SJSA1 (cell line): ENCODE measurements at places on chromosomes 5 and 9. TPM values are rescaled to one million over a fixed set of nuclear protein-coding genes. Genes with fewer than 3 reads are reported as not detected.

PCDHGA9 gene
- 0.55 TPM in 1 of 2 replicates, not detected in the other for total RNA-seq

SPOCK1 gene
- total RNA-seq: 0.95 TPM in 1 of 2 replicates, not detected in the other

DNA sequence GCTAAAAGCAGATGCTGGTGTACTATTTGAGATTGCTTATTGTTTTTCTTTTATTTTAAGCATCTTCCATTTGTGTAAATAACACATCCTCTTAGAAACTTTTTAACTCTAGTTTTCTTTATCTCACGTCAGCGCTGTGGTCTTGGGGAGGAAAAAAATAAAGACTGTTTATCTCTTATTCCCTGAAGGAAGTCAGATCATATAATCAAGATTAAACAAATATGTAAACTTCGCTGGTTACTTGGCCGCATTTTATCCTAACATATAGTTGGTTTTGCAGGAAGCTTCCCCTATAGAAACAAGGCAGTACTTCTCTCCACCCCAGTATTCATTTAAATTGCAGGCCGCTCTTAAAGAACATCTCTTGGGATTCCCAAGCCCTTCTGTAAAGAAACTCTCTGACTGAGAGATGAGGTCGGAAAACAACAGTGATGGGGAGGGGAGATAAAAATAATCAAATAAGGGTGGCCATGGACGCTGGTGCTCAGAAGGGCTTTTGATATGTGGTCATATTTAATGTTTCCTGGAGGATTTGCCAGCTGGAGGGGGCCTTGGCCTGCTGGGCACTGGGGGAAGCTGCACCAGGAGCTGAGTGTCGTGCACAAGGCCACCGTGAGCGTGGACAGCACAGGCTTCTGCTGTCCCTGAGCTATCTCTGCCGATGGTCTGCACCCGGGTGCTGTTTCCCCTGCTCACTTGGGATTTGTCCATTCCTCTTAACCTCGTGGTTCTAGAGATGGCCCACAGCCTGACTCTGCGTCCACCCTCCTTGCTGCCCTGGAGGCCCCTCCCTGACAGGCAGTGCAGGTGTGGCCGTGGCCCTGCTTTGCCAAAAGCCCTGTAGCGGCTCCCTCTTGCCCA is 23.8 kb downstream of the NEURL1B start:
- DNase-seq: no peak

DNA sequence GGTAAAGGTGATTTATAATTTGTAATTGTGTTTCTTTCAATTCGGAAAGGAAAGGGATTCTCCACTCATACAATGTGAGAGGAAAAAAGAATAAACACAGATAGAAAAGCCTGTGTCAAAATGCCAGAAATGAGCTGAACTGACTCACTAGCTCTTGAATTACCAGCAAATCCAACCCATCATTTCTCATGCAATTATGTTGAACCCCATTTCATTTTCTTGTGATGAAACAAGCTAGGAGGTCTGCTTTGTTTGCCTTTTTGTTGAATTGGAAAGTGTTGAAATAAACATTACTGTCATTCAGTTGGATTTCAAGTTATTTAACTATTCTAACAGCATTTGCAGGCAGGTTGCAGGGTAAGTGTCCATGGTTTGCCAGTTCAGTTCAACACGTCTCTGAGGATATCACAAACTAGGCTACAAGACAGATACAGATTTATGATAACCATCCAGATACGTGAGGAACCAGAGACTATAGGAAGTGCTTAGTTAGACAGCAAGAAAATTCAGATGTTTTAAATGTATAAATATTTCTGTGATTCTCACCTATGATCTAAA is 547.2 kb downstream of the MAT2B start:
- peak; percentile 87 for DNase-seq

DNA sequence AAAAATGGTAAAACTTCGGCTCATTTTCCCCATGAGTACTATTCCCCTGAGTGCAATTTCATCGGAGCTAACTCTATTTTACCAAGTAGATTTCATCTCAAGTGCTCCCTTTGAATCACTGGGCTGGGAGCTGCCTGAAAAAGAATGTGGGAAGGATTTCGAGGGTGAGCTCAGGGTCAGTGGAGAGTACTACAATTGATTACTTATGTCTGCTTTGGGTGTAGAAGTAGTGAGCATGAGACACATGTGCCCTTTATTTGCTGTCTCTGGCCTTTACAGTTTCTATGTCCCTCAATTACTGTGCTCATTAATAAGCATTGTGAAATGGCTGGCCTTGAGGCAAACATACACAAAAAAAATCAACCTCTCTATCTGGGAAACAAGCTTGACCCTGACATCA is 172.7 kb upstream of the RFX3 start:
- no peak for DNase-seq

- no peak for DNase-seq
Measured at GRCh38 chr5:141763541-141763940, 81.5 kb upstream of the ARAP3 start.
